ENCODE measurements at places on chromosomes 13 and 19. TPM values are rescaled to one million over a fixed set of nuclear protein-coding genes. Genes with fewer than 3 reads are reported as not detected.

DNA sequence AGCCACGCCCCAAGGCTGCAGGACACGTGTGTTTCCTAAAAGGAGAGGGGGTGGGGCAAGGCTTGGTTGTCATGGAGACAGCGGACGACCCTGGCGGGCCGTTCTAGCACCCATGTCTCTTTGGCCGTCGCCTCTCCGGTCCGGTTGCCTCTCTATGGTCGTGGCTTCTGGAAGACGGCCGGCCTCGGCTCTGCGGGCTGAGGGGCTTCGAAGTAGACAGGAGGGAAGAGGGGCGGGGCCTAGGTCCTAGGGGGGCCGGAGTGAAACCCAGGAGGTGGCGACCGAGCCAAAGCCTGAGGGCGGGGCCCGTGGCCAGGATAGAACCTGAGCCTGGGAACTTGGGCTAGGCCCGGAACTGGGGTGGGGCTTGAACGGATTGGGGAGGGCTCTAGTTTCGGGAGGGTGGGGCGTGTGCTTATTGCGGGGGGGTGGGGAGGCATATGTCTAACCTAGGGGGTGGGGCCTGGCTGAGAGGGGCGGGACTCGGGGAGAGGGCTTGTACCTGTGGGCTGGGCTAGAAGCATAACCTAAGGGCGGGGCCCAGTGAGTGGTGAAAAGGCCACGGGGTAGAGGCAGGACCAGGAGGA is 750 bp upstream of the SLC27A1 start:
- peak; percentile 97 for DNase-seq

DNA sequence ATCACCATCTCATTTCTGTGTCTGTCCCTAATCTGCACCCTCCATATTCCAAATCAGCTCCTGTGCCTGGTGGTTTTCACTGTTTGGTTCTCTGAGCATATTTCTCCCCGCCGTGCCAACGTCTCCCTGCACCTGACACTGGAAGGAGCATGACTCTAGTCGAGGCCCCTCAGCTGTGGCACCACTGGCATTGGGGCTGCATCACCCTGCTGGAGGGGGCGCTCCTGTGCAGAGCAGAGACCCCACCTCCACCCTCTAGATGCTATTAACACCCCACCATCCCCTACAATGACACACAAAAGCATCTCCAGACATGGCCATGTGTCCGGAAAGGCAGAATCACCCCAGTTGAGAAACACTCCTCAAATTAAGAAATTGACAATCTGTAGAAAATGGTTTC is 20.8 kb downstream of the ZSCAN5C start:
- DNase-seq, result no peak

GRCh38 chr13:95185311-95185710 is 115.9 kb downstream of the ABCC4 start:
- DNase-seq, result no peak

DNA sequence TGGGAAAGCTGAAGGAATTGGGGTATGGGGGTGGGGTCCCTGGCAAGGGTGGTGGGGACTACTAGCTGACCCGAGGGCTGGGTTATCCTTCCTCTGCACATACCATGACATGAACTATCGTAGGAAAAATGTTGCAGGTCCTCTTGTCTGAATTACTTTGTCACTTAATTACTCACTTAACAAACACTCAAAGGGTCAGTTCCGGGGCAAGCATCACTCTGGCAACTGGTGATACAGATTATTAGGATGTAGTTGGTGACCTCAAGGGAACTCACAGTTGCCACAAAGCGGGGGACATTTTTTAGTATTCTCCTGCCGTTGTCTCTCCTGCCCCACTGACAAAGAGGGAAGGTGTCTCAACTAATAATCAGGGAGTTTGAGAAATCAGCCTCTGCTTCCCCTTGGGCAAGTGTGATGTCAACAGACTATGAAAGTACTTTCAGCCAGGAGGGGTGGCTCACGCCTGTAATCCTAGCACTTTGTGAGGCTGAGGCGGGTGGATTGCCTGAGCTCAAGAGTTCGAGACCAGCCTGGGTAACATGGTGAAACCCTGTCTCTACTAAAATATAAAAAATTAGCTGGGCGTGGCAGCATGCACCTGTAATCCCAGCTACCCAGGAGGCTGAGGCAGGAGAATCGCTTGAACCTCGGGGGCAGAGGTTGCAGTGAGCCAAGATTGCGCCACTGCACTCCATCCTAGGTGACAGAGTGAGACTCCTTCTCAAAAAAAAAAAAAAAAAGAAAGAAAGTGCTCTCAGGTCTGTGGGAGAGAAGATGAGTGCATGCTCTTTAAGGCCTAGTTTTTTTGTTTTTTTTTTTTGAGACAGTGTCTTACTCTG is 10.3 kb downstream of the DNAJB1 start:
- DNase-seq, result no peak

DNA sequence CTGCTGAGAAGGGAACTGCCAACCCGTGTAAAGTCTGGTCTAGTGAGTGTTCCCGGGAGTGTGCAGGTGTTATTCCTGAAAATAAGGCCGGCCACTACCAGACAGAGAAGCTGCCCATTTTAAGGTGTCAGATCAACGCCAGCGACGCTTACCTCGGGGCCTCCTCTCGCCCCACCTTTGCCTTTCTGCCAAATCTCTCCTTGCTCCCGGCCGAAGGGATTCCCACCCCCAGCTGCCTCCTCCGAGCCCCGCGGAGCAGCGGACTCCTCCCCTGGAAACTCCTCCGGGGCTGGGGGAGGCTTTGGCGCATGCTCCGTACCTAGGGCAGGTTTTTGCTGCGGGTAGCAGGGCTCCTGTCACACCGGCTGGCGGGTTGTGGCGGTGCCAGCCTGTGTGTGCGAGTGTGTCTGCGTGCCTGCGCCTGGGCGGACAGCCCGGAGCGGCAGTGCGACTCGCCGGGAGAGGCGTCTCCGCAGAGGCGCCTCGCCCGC is at the start of gene HS6ST3:
Gene HS6ST3 (plus strand): TSS at position 359 of the 491 bp plus-strand sequence.
- peak; percentile 11 for DNase-seq

MEIOSIN gene
- total RNA-seq, result not detected
